ENCODE measurements at places on chromosomes 1 and 21.
A peak's percentile ranks its signal among the peaks of the same experiment; 100 is the strongest.

GRCh38 chr1:109783436-109783835, 19.7 kb upstream of the EPS8L3 start:
- DNase-seq, result peak; percentile 75

- no peak for DNase-seq
Measured at GRCh38 chr1:116153692-116154031, 42.5 kb downstream of the MAB21L3 start.

- DNase-seq, result no peak
Measured at GRCh38 chr1:85700422-85700821, 7.8 kb downstream of the ZNHIT6 start.

DNA sequence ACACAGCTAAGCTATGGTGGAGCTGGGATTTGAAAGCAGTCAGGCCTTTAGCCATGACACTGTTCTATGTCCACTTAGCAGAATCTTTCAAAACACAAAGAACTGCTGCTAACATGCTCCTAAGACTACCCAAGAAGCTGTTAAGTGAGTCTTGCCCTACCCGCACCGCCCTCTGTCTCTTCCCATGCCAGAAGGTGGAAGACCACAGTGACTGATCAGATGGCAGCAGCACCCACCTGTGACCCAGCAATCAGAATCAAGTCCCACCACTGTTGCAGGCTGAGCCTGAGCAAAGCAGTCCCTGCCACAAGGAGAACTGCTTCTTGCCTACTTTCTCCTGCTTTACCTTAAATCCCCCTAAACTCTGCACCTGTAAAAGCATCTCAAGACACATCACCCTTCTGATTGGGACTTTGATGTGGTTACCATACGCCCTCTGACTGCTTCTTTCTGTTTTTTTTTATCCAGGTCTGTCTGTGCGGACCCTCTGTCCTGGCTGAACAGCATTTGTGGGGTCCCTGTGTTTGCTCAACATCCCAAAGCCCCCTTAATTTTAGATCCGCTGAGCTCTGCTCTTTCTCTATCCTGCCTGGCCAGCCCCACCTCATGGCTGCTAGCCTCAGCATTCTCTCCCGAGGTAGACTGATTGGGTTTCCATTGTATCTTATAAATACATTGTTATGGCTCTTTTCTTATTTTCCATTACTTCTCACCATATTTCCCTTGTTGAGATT, 16.0 kb downstream of the IRF2BP2 start:
- DNase-seq, result no peak

DNA sequence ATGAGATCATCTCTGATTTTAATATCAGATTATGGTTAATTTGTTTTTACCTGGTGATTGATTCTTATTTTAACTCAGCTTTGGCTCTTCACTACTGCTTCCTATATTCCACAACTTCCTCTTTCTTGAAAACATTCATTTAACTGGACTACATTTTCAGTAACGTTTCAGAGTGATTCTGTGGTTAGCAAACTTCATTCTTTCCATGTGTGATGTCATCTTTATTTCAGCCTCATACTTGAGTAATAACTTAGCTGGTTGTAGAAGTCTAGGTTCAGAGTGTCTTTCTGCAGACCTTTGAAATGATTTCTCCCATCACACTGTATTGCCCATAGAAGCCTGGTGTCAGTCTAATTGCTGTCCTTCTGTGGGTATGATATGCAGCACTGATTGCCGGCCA, 36.0 kb upstream of the SLC35F3 start:
- no peak for DNase-seq

DNA sequence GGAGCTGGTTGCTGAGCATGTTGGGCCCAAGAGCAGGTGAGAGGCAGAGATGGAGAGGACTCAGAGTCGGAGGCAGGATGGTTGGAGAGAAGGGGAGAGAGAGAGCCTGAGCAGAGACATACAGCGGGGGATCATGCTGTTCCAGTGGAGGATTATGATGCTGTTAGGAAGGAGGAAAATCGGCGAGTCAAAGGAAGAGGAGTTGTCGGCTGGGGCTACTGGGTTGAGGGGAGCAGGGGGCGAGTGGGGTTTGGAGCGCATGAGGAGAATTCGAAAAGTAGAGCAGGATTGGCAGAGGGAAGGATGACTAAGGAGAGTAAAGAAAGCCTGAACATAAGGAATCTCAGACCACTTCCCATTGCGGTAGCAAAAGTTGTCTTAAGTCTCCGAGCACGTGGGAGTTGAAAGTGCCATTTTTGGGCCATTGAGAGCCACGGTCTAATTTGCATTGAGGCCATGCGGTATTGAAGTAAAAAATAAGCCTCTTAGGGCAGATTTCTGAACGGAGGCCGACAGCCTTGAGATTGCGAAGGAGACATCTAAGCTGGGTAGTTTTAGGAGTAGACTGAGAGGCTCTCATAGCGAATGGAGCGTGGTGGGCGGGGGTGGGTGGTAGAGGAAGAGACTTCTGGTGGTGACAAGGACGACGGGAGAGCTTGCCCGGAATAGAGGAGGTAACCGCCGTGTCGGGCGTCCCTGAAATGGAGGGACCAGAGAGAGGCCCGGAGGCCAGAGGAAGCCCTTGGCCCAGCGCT, 140.4 kb upstream of the ETV3 start:
- no peak for DNase-seq

DNA sequence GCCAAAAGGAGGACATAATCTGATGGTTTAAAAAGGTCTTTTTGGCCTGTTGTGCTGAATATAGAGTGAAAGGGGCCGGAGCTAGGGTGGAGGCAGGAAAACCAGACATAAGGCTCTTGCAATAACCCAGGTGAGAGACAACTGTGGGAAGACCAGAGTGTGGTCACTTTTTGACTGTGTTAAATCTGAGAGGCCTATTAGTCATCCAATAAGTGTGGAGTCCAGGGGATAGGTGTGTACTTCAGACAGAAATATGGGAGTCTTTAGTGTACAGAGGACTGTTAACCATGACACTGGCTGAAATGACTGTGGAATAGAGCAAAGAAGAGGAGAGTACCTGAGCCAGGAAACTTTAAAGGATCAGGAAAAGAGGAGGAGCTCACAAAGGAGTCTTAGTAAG, 89.3 kb downstream of the VAV3 start:
- DNase-seq, result no peak

- DNase-seq, result no peak
Measured at GRCh38 chr1:193264313-193265065, 78.1 kb upstream of the B3GALT2 start.

DNA sequence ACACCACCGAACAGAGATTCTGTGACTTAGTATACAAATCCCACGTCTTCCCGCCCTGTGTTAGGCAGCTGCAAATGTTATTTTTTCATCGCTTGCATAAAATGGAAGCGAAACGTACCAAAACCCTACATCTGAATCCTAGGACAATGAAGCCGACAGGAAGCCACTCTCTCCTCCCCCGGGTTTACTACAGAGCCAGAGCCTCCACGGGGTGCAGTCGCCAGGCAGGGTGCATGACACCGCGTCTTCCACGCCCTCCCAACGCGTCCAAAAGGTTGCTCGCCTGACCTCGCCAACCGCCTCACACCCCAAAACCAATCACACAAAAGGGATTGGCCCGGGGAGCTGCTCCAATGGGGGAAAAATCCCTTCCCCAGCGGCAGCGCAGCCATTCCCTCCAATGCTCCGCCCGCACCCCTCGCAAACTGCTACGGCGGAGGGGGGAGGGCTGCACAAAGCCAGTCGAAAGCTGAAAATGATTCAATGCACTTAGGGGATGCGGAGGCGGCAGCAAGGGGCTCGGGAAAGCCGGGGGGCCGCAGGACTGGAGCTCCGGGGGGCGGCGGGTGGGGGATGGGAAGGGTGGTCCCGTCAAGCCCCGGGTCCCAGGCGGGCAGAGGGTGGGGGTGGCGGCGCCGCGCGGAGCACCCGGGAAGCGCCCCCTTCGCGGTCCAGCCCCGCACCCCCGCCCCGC, 701 bp downstream of the CEP170 start:
- DNase-seq, result peak; percentile 70

DNA sequence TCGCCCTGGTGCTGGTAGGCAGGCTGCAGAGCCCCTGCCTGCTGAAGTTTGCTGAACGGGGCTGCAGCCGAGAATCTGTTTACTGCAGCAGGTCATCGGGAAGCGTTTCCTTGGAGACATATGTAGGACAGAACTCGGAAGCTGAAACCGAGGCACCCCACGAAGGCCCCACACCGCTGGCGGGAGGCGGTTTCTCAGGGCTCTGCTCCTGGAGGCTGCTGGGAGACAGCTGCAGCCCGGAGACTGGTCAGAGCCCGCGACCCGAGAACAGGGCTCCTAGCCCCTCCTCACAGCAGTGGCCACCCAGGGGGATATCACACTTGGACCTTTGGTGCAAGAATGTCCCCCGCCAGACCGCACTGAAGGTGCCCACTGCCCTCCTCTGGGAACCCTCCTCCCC, 12.7 kb upstream of the PLCH2 start:
- no peak for DNase-seq

- no peak for DNase-seq
Measured at GRCh38 chr1:203271962-203272632, 33.2 kb upstream of the BTG2 start.

Data from AG20443 (cell line).